ENCODE measurements at places on chromosomes 11 and 22.

DNA sequence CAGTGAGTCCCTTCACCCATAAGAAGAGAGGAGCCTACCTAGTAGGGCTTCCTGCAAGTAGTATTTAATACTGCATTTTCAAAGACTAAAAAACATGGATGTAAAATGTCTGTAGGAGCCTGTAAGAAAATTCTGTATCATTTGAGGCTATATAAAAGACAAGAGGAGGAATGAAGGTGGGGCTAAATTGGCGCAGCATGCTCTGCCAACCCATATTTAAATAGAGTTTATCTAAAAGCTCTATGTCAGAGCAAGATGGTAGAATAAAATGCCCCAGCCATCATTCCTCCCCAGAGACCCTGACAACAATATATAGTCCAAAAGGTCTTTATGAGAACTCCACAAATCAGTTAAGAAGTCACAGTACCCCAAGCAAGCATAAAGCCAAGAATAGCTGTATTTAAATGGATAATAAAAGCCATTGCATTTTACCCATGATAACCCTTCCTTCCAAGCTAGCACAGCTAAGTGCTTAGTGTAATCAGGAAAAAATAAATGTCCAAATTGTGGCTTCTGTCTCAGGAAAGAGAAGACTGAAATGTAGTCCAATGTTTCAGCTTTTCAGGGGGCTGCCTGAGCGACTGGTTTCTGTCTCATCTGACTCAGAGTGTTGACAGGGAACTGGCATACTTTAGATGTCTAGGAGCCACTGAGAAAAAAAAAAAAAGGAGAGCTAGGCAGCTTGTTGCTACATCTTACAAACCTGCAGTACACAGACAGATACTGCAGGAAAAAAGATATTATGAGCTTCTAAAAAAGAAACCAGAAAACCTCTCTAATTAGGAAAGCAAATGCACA, 258.6 kb downstream of the METTL15 start:
- DNase-seq = no peak

DNA sequence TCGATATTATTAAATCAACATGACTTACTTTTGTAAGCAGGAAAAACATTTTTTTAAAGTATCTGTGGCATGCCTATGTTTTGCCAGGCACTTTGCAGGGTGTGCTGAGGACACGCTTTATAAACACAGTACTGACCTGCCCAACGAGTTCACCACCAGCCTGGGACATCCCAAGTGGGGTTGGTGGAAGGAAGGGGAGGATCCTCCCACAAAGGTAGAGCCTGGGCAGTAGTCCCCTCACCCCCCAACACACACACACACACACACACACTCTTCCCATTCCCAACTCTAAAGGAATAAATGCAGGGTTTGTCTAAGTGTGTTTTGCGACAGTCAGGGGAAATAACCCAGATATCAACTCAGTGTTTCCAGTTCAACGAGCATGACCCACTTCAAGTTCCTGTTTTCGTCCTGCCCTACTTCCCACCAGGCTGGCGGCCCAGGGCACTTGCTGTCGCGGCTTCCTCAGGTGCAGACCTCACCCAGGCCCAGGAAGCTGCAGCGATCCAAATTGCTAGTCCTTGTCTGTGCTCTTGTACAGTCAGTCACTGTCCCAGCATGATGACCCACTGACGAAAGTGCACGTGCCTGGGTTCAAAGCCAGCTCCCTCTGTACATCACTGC, 3.1 kb downstream of the CERK start:
- DNase-seq = no peak

- no peak for DNase-seq
These were observed 67.0 kb downstream of the IGLL5 start for GRCh38 chr22:22954656-22955055.

GRCh38 chr11:4684631-4685285, 12.9 kb downstream of the OR51E2 start:
- DNase-seq = no peak

DNA sequence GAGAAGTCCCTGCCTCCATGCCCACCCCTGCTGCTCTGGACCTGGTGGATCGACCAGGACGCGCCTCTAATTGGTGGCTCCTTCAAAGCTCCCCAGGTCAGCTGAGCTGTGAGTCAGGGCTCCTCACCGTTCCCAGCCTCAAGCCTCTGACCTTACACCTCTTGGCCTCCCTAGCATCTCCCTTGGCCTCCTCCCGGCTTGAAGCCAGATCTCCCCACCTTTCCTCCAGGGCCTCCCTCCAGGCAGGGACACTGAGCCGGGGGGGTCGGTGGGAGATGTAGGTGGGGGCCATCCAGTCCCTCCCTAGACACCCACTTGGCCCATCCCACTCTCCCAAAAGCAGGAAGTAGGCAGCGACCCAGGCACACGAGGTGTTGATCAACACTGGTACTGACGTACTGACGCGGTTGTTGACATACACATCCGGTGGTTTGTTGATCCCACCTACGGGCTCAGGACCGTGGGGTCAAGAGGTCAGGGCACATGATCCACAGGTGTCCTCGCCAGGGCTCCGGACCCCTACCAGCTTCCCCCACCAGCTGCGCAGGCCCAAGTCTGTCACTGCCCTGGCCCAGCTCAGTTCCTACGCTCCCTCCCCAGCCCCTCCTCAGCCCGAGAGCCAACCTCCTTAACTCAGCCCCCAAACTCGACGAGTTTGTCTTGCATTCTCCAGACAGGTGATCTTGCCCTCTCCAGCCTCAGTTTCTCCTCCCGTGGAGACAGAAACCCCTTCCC, 802 bp downstream of the ATG2A start:
- DNase-seq = no peak

DNA sequence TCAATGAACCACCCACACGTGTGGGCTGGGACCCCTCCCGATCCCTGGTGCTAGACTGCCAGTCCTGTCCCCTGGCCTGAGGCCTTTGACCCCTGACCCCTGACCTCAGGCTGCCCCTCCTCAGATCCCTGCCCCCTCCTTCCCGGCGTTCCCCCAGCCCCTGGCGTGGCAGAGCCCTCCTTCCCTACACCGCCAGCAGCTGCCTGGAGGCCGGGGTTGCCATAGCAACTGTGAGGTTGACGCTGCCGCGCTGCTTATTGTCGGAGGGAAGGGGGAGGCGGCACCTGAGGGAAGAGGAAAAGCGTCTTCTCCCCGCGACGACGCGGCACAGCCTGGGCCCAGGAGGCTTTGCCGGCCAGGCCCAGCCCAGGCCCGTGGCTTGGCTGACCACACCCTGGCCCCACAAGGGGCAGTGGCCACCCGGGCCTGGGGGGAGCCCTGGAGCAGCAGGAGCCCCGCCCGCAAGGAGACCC, 32.6 kb downstream of the SHANK3 start:
- DNase-seq = no peak

DNA sequence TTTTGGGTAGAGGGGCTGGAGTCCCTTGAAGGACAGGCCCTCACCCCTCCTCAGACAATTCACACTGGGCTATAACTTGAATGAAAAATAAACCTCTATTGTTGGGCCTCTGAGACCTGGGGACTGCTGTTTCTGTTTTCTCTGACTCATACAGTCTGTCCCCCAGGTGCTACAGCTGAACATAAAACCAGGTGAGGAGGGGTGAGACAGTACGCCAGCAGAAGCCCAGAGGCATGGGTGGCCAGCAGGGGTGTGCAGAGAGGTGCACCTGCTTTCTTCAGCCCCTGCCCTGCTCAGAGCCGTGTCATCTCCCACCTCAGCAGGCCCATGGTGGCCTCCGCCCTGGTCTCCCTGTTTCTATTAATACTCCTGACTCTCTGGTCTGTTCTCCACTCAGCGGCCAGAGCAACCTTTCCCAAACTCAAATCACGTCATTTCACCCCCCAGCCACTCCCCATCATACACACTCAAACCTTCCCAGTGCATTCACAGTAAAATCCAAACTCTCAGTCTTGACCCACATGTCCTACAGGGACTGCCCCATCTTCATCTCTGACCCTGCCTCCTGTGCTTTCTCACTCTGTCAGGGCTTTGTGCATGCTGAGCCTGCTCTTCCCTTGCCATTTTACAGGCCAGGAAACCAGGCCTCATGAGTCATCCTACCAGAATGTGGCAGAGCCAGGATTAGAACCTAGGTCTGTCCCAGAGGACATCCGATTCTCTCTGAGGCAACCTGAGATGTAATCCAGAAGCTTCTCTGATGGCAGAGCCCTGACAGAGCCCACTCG, 5.4 kb upstream of the IL2RB start:
- no peak for DNase-seq

DNA sequence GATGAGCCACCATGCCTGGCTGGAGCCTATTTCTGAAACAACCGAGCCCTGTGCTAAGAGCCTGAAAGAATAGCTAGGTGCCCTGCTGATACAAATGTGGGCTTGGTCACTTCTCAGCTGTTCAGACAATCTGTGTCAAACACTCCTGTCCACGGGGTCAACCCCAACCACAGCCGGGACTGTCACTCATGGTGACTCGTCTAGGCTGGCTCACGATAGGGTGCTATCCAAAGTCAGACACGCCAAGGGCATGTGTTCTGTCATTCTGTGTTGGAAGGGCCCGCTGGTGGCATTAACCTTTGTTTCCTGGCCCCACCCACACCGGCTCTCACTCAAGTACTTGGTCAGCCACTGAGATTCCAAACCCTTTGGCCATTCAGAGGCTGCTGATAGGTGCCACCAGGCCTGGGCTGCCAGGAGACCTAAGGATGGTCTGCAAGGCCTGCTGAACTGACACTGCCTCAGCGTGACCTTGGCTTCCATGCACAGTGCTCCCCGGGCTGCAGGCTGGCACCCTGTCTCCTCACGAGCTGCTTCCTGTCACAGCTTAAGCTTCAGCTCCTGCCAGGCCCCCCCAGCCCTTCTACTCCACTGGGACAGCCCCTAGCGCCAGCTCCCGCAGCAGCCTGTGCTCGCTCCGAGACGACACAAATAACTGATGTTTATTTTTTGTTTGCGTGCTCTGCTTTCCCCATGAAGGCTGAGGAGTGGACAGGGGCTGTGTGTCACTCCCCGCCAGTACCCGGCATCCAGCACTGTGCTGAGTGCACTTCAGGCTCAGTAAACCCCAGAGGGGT, 14.2 kb upstream of the CDC42BPG start:
- DNase-seq = no peak

GRCh38 chr22:19997561-19998231, 18.9 kb downstream of the ARVCF start:
- DNase-seq = no peak

DNA sequence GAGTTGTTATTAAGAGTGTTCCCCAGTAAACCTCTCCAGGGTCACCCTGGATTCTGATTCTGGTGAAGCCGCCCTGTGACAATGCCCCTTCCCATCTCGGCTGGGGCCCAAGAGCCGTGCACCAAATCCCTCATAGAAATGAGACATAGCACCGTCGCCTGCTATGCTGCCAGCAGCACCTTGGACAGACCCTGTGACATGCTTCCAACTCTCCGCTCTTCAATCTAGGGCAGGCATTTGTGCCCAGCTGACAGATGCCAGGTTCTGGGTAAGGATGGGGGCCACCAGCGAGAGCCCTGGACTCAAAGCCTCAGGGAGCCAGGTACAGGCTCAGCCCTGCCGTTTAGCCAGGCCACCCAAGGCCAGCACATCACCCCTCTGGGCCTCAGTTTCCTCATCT, 55.8 kb upstream of the TCF20 start:
- no peak for DNase-seq

- DNase-seq = no peak
These were observed 143.2 kb downstream of the ARHGAP42 start for GRCh38 chr11:100830274-100830673.

GRCh38 chr11:6602096-6602940, 1.1 kb downstream of the RRP8 start:
- DNase-seq = no peak

DNA sequence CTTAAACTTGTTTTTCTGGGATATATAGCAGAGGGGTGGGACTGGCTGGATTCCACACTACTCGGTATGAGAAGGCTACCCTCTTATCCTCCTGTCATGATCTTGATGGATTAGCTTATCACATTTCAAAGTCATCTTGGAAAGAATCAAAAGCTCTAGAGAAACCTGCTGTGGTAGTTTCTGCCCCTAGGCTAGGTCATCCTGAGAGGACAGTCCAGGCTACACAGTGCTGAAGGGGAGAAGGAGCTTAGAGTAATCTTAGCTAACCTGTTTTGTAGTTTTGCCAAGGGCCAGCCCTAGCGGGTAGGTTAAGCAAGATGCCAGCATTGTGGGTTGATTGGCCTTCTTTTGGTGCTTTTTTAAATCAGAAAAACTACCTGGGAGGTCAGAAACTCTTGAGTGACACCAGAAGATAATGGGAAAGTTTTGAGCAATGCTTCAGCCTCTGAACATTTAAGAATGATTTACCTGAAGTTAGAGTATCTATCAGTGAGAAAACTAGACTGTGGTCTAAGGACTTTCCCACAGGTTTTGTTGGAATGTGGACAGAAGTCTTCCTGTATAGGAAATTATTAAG, 21.3 kb downstream of the PIWIL4 start:
- no peak for DNase-seq

DNA sequence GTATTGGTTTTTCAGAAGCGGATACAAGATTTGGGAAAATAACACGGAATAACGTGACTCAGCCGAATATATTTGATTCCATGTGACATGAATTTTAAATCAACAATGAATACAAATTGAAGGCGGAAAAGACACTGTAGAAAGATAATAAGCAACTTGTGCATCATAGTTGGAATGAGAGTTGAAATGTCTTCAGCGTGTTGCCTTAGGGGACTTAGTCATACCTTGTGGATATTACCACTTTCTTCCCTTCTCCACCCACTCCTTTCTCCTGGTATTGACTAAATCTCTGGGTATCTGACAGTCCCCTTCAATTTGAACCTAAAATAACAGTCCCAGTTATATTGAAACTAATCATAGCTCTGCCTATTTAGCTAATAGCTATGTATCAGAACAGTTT, 2373.1 kb upstream of the RAG2 start:
- no peak for DNase-seq

GRCh38 chr11:95375451-95375850, 144.4 kb upstream of the SESN3 start:
- no peak for DNase-seq

GRCh38 chr11:104254347-104254746, 90.4 kb upstream of the PDGFD start:
- no peak for DNase-seq

- peak; percentile 6 for DNase-seq
These were observed 112.5 kb downstream of the KCNQ1OT1 start for GRCh38 chr11:2587132-2587930.

- no peak for DNase-seq
These were observed 10.0 kb downstream of the RIBC2 start for GRCh38 chr22:45423524-45423923.

- DNase-seq = no peak
These were observed 11.1 kb upstream of the OOSP2 start for GRCh38 chr11:60029015-60029632.

- peak; percentile 37 for DNase-seq
These were observed 99.7 kb upstream of the IGLL5 start for GRCh38 chr22:22787786-22788459.

GRCh38 chr22:24567668-24568067, 11.9 kb downstream of the SNRPD3 start:
- DNase-seq = no peak

GRCh38 chr22:38868886-38869381, 3.1 kb downstream of the CBX6 start:
- DNase-seq = peak; percentile 88

- peak; percentile 43 for DNase-seq
These were observed 90.8 kb downstream of the PHF21B start for GRCh38 chr22:44918925-44919392.
